ENCODE measurements at places on chromosomes 3 and 15.

DNA sequence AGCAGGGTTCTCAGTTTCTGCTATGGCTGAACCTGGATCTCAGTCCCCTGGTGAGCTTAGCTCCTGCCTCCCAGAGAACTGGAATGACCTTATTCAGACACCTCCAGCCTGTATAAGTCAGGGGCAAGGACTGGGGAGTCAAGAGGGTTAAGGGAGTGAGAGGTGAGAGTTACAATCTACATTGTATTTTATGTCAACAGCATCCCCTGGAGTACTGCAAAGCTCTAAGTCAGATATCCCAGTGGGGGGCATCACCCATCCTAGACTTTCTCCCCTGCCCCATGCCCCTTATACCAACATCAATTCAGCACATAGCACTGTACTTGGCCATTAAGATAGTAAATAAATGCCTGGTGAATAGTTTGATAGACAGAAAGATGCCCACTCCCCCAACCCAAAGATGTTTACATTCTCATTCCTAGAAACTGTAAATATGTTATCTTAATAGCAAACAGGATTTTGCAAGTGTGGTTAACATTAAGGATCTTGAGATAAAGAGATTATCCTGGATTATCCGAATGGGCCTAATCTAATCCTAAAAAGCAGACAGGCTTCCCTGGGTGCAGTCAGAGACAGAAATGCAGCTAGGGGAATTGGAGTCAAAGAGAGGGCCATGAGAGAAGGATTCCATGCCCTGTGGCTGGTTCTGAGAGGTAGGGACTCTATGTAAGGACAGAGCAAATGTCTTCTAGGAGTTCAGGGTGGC is 132.3 kb upstream of the RASGRP1 start:
- no peak for DNase-seq

GRCh38 chr3:156253150-156253549 is 132.8 kb downstream of the KCNAB1 start:
- no peak for DNase-seq

GRCh38 chr15:93493172-93493571 is 404.2 kb upstream of the RGMA start:
- no peak for DNase-seq

GRCh38 chr3:183381179-183381578 is 47.2 kb downstream of the MCF2L2 start:
- no peak for DNase-seq

- no peak for DNase-seq
Observed at GRCh38 chr3:20111836-20112235, 71.6 kb downstream of the KAT2B start.

DNA sequence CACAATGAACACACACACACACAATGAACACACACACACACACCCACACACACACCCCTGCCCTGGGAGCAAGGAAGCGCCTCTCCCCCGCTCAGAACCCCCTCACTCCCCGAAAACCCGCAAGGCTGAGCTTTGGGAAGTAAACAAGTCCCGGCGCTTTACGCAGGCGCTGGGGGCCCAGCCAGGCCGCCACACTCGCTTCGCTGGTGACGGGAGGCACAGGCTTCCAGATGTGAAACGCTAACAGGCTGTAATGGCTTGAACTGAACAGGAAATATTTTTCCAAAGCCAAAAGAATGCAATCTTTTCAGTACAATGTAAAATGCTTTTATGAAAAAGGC is 122.7 kb upstream of the IGF1R start:
- no peak for DNase-seq
